Daoy (cell line): ENCODE measurements at places on chromosomes 5 and 9. TPM values are rescaled to one million over a fixed set of nuclear protein-coding genes. Genes with fewer than 3 reads are reported as not detected.

Gene PRSS3
- 13.5 and 15.2 TPM in 2 replicates for total RNA-seq

Gene ANXA2R
- total RNA-seq: 2.9 TPM in 2 replicates

Gene MSX2
- 11.1 and 13.4 TPM in 2 replicates for total RNA-seq

Gene HRH2
- 0.29 and 1.0 TPM in 2 replicates for total RNA-seq

Gene LCN15
- not detected in 2 replicates for total RNA-seq

Gene RGS7BP
- 0.09 TPM in 1 of 2 replicates, not detected in the other for total RNA-seq

Gene PHF24
- 0.11 TPM in 1 of 2 replicates, not detected in the other for total RNA-seq

Gene CYLC2
- total RNA-seq: not detected in 2 replicates
